Prostate gland (tissue), 2 donors: ENCODE measurements at places on chromosomes 16 and 17. TPM values are rescaled to one million over a fixed set of nuclear protein-coding genes. Genes with fewer than 3 reads are reported as not detected.

C16orf89 gene
- 6.6 TPM for total RNA-seq

GRCh38 chr16:51896013-51896412 lies 650.9 kb downstream of the TOX3 start:
- no peak overlapping the region for H3K4me3 ChIP-seq
- H3K4me1 ChIP-seq = no peaks in the 10 kb centered on the region
- DNase-seq = no peak
- H3K27me3 ChIP-seq = no peaks in the 10 kb centered on the region
- H3K27ac ChIP-seq = no peak overlapping the region

- H3K27ac ChIP-seq = no peak overlapping the region
- H3K36me3 ChIP-seq = no peaks in the 10 kb centered on the region
- H3K27me3 ChIP-seq = no peaks in the 10 kb centered on the region
- no peak for DNase-seq
These were observed 683.7 kb upstream of the SOX9 start for GRCh38 chr17:71437166-71437565.

DNAH9 gene
- 7.5 TPM for total RNA-seq

TTYH2 gene
- total RNA-seq = 7.7 TPM

- H3K27ac ChIP-seq = peak overlapping the region; percentile 73
- H3K27me3 ChIP-seq = no peaks in the 10 kb centered on the region
- no peaks in the 10 kb centered on the region for H3K36me3 ChIP-seq
- no peak for DNase-seq
These were observed 516 bp downstream of the ABR start for GRCh38 chr17:1179112-1179817.

DPEP2 gene
- total RNA-seq = 2.4 TPM

LGALS9 gene
- 16.7 TPM for total RNA-seq

DNA sequence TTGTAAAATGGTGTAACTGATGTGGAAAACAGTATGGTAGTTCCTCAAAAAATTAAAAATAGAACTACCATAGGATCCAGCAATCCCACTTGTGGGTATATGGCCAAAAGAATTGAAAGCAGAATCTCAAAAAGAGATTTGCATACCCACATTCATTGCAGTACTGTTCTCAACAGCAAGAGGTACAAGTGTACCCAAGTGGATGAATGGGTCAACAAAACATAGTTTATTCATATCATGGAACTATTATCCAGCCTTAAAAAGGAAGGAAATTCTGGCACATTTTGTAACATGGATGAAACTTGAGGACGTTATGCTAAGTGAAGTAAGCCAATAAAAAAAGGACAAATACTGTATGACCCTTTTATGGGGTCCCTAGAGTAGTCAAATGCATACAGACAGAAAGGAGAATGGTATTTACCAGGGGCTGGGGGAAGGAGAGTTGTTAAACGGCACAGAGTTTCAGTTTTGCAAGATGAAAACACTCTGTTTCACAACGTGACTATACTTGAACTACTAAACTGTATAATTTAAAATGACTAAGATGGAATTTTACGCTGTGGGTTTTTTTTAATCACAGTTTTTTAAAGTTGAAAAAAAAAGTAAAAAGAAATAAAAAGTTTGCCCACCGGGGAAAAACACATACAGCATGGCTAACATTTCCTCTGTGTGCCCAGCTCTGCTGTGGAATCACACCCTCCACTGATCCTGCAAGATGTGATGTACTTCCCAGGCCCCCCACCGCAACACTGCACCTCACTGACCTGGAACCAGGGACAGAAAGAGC lies 6.1 kb downstream of the TVP23A start:
- H3K4me1 ChIP-seq = no peaks in the 10 kb centered on the region
- H3K4me3 ChIP-seq = no peak overlapping the region
- no peak overlapping the region for H3K27ac ChIP-seq
- H3K27me3 ChIP-seq = no peaks in the 10 kb centered on the region
- no peaks in the 10 kb centered on the region for H3K36me3 ChIP-seq

DNA sequence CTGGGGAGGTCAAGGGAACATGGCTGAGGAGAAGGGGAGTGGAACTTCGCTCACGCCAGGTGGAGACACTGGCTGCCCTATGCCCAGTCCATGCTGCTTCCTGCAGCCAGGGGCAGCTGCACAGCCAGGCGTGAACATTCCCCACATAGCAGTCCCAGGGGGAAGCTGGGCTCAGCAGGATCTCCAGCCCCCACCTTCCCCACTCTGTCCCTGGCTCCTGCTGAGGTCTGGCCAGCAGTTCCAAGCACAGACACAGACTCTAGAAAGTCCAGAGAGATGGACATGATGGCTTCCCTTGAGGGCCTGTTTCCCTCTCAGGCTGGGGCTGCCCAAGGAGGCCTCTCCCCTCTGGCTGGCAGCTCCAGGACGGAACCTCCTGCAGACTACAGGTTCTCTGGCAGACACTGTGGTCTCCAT lies 9.3 kb downstream of the JUP start:
- H3K4me3 ChIP-seq = no peak overlapping the region
- H3K4me1 ChIP-seq = peaks cover 56% of the 10 kb centered on the region
- no peaks in the 10 kb centered on the region for H3K27me3 ChIP-seq

CACNG3 gene
- not detected for total RNA-seq

DNA sequence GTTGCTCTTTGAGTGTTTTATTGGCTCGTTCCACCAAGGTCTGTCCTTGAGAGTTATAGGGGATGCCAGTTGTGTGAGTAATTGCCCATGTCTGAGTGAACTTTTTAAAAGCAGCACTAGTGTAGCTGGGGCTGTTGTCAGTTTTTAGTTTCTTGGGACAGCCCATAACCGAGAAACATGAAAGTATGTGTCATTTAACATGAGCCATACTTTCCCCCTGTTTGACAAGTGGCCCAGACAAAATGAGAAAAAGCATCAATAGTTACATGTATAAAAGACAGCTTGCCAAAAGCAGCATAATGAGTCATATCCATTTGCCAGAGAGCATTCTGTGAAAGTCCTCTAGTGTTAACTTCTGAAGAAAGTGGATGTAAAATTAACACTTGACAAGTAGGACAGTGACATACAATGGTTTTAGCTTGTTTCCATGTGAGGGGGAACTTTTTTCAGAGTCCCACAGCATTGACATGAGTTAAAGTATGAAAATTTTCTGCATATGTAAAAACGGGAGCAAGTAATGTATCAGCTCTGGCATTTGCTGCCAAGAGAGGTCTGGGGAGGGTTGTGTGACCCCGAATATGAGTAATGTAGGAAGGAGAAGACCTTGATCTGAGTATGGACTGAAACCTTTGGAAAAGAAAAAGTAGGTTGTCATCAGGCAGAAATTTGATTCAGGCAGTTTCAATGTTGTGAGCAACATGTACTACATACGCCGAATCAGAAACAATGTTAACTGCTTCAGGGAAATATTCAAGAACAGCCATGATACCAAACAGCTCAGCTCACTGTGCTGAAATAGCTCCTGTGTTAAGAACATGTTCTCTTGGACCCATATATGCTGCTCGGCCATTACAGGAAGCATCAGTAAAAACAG lies 56.8 kb upstream of the ARL4D start:
- peaks cover 4% of the 10 kb centered on the region for H3K4me1 ChIP-seq
- H3K4me3 ChIP-seq = no peak overlapping the region
- H3K36me3 ChIP-seq = no peaks in the 10 kb centered on the region
- H3K27me3 ChIP-seq = no peaks in the 10 kb centered on the region
- DNase-seq = no peak

RASD1 gene
- 124 TPM for total RNA-seq
